Foreskin fibroblast (primary cell): ENCODE measurements at places on chromosomes 1 and 21.

GRCh38 chr1:33460947-33461629, 11.4 kb upstream of the ZSCAN20 start:
- no peak for DNase-seq

GRCh38 chr1:43427524-43427923, 26.2 kb downstream of the HYI start:
- DNase-seq, result no peak

- DNase-seq, result no peak
Measured at GRCh38 chr1:3780901-3781300, 8.4 kb downstream of the SMIM1 start.

GRCh38 chr1:56830052-56830451, 10.8 kb upstream of the FYB2 start:
- no peak for DNase-seq

GRCh38 chr1:78715181-78715661, 65.6 kb downstream of the IFI44 start:
- peak; percentile 64 for DNase-seq

DNA sequence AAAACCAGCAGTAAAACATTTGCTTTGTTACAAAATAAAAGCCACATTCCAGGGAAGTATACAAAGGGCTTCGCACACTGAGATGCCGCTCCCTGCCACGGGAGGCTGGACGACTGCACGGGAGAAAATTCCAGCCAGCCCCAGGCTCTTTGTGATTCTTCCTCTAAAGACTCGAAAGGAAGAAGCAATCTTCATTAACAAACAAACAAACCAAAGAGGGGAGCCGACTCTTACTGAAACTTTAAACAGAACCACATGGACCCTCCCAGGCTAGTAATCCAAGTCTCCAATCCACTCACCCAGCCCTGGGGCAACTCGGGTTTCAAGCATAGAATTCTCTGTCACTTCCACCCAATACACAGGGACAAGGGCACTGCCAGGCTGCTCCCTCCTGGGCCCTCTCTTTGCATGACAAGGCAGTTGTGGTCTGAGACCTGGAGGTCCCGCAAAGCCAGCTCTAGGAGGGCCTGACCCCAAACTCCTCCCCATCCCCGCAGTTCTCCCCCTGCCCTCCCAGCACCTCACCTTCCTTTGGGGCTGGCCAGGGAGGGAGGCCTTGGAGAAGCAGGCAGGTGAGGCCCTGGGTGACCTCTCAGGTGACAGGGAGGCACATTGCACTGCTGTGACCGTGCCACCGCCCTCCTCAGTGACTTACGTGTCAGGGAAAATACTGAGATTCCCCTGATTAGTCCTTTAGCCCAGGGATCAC, 26.6 kb upstream of the COL18A1 start:
- peak; percentile 66 for DNase-seq

- DNase-seq, result no peak
Measured at GRCh38 chr1:29312469-29313461, 76.4 kb downstream of the PTPRU start.

GRCh38 chr1:2360588-2361364, 30.6 kb downstream of the MORN1 start:
- DNase-seq, result peak; percentile 15

DNA sequence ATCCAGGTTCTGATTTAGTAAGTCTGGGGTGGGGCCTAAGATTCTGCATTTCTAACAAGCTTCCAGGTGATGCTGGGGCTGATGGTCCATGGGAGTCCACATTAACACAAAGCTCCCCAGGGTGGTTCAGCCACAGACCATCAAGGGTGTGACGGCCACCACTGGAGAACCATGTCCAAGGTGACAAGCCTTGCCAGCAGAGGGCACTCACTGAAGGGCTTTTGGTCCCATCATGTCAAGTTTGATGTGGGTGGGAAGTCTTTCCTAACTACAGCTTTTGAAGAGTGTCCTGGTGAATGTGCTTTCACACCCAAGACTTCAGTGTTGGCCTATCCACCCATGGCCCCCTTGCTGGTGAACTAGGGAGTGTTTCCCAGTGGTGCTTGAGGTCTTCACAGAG, 67.1 kb downstream of the UBE2T start:
- peak; percentile 53 for DNase-seq

GRCh38 chr1:186146974-186147373, 228.1 kb downstream of the TPR start:
- DNase-seq, result no peak

GRCh38 chr21:25878344-25878743, 143.6 kb downstream of the GABPA start:
- no peak for DNase-seq

DNA sequence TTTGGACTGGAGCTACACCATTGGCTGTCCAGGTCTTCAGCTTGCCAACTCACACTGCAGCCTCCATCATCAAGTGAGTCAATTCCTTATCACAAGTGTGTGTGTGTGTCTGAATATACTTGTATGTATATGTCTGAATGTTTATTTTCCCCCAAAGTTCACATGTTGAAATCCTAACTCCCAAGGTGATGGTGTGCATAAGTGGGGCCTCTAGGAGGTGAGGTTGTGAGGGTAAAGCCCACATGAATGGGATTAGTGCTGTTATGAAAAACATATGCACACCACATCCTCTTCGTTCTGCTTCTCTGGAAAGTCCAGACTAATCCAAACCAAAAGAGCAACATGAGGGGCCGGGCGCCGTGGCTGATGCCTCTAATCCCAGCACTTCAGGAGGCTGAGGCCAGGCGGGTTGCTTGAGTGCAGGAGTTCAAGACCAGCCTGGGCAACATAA, 48.7 kb upstream of the LBR start:
- peak; percentile 46 for DNase-seq

DNA sequence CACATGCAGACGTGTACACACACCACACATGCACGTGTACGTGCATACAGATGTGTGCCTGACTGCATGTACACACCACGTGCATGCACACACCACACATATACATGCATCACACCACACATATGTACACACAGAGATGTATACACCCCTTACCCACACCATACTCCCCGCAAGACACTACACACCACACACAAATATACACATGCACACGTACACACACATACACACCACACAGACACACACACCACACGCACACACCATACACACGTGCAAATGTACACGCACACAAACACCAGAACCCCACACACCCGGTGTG, 9.7 kb downstream of the ITGB2 start:
- no peak for DNase-seq

DNA sequence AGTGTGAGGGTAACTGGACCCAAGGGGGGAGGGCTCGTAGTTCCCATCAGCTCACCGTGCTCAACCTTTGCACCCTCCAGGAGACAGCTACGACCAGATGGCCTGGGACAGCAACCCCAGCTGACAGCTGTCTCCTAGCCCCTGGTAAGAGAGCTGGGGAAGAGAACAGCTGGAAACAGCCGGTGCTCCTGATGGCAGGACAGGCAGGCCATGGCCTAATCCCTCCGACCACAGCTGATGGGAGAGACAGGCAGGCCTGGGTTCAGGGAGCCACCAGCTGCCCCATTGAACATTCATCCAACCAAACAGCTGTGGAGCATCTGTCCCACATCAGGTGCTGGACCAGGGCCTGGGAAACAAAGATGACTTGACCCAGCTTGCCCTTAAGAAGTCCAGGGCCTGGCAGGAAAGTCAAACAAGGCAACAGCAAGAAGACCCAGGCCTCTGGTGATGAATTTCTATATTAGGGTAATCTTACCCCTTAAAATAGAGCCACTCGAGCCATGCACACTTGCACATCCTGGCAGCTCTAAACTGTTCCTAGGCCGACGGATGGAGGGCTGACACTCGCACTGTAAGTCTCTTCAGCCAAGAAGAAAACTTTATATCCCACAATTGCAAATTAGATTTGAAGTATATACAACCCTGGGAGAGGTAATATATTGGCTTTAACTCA, 12.2 kb downstream of the OLFML2B start:
- no peak for DNase-seq

GRCh38 chr1:234710381-234710780, 100.4 kb upstream of the IRF2BP2 start:
- no peak for DNase-seq

- no peak for DNase-seq
Measured at GRCh38 chr1:199009447-199009846, 370.6 kb downstream of the PTPRC start.

DNA sequence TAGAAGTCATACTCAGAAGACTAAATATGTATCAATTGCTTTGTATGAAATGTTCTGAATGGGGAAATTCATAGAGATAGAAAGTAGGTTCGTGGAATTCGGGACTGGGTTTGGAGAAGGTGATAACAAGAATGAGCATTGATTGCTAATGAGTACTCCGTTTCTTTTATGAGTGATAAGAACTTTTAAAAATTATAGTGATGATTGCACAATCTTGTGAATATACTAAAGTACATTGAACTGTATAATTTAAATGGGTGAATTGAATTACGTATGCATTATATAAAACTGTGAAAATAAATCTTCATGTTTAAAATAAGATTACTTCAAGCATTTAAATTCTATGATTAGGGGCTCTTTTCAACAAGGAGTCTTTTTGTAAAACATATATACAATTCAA, 425.6 kb upstream of the NCAM2 start:
- no peak for DNase-seq

DNA sequence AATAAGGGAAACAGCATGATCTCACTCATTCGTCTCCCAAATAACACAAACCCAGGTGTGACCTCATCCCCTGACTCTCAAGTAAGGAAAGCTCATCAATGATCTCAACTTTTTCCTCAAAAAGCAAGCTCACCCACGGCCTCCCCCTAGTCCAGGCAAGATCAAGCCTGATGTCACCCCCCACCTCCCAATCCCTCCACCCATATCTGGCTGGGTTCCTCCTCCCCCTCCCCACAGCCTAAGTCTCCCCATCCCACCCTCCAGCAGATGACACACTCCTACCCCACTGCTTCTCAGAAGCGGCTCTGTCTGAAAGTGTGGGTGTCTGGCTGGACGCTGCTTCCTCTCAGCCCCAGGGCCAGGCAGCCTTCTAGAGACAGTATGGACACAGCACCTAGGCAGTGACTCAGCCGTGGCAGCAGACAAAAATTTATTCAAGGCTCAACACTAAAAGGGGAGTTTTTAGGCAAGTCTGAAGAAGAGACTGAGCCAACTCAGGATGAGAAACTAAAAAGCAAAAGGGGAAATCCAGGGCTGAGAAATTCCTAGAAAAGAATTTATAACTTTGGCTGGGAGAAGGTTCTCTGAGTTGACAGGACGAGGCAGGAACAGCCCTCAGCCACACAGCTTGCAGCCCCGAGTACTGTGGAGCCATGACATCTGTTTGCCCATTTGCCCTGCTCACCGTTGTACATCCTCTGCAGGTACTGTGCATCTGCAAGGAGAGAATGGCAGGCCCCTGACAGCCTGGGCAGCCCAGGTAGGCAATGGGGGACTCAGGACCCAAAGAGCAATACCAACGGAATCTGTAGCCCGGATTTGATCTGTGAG, 81.6 kb upstream of the LRRC8D start:
- DNase-seq, result no peak

DNA sequence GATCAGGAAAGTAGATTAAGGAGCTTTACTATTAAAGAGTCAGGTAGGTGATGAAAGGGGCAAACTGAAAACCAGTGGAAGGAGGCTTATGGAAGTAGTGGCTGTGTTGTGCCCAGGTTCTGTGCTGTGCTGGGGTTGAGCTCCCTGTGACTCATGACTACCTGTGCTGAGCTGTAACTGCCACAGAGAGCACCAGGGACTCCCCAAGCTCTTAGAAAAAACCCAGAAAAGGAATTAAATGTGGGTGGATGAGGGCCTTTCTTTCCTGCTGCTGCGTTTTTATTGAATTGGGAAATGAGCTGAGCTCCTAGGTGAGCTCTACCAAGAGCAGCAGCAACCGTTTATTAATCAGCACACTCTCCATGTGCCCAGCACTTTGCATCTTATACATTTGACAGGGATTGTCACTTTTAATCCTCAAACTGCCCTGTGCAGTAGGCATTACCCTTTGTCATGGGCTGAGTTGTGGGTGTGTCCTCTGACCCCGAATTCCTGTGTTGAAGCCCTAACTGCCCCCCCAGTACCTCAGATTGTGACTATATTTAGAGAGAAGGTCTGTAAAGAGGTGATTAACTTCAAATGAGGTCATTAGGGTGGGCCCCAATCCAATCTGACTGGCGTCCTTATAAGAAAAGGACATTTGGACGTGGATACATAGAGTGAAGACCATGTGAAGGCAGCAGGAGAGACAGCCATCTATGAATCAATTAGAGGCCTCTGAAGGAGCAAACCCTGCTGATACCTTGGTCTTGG, 65.4 kb downstream of the AK4 start:
- DNase-seq, result no peak
